Germinal center (tissue), 1 donor: ENCODE measurements at places on chromosomes 4 and X.

- DNase-seq, result no peak
Measured at GRCh38 chr4:75249739-75250138, 264.5 kb downstream of the RCHY1 start.

GRCh38 chrX:139506333-139506732 is 24.2 kb upstream of the F9 start:
- DNase-seq, result no peak

GRCh38 chrX:46791927-46792809 is 33.2 kb upstream of the SLC9A7 start:
- no peak for DNase-seq

DNA sequence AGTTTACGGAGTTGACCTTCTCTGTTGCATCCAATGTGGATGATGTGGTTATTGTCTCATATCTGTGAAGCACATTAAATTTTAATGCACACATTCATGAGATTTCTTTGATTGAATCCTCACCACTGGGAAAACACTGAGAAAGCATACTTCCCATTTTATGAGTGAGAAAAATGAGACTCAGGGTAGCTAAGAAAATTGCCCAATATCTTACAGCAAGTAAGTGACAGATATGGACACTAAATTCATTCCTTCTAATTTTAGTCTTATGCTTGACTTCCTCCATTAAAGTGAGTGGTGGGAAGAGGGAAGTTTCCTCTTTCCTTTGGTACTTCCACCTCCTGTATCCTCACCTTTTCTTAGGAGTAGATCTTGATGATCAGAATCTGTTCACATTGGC is 504.8 kb upstream of the BOD1L1 start:
- DNase-seq, result no peak

DNA sequence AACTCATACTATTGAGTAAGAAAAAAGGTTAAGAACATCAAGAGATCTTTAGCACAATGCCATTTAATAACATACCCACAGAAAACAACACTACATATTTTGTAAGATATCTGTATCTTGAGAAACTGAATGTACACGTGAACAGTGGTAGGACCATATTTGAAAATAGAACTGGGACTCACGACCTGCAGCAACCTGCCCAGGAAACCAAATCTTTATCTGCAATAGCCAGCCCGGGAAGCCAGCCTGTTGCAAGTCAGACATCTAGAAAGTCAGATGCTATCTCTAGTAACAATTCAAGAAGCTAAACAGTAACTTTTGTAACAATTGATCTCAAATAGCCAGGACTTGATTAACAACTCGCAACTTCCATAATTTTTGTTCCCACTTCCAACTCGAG is 52.6 kb upstream of the SOD3 start:
- no peak for DNase-seq

DNA sequence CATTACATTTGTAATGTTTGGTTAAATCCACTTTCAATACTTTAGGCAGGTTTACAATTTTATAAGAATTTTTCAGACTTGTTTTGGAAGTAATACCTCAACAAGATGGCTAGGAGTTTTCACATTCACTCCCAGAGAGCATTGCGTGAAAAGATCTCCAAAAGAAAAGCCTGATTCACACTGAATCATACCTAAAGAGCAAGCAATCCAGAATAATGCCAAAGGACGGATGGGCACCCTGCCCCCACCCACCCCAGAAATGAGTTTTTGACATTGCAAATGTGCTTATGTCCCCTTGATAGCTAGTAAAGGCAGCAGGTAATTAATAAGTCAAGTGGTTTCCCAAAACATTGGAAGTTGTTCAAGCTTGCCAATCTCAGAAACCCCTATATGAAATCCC is 557.7 kb upstream of the TENM3 start:
- no peak for DNase-seq
